T-helper 17 cell (primary cell): ENCODE measurements at places on chromosomes 12 and 14.

DNA sequence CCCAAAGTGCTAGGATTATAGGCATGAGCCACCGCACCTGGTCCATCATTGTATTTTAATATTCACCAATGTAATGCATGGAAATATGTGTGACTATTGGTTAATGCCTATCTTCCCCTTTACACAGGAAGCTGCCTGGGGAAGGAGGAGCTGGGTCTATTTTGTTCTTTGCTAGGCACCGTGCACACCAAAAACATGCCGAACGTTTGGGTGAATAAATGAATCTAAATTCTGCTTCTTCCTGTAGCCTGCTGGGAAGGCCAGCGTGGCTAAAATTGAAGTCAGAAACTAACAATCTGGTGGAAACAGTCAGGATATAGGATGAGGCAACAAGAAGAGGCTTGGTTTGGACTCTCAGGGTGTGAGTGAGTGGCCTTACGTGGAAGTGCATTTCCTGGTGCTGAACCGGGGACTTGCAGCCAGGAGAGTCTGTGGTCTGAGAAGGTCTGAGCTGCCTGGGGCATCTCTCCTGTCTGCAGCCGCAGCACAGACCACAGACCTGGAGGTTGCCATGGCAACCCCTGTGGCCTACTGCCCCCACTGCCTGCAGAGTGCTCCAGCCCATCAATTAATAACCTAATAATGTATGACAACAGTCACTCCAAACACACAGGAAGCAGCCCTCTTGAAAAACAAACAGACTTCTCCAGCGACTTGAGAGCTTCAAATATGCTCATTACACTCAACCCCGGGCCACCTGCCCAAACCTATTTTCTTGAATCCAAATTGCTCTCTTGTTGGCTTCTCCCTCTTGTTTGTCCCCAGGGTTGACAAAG, 5.5 kb upstream of the GPR68 start:
- H3K4me3 ChIP-seq: peak overlapping the region; percentile 64
- peak overlapping the region; percentile 86 for H3K27ac ChIP-seq
- H3K36me3 ChIP-seq: peaks cover 2% of the 10 kb centered on the region
- no peaks in the 10 kb centered on the region for H3K27me3 ChIP-seq
- DNase-seq: no peak
- peaks cover 62% of the 10 kb centered on the region for H3K4me1 ChIP-seq

DNA sequence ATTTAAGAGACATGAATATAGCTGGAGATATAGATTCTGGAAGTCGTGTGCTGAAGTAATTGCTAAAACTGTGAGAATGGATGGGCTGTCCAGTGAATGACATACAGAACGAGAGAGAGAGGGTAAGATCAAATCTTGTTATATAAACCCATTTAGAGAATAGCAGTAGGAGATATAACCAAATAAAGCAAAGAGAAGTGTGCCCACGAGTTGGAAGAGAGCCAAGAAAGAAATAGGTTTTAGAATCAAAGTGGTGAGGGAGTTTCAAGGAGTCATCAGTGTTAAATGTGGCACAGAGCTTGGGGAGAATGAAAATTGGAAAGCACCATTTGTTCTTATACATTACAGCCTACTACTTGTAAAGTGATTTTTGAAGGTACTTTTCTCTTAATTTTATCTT, 19.2 kb downstream of the TOGARAM1 start:
- no peak overlapping the region for H3K27ac ChIP-seq
- no peak for DNase-seq
- peaks cover 2% of the 10 kb centered on the region for H3K36me3 ChIP-seq
- H3K27me3 ChIP-seq: no peaks in the 10 kb centered on the region

- peaks cover 4% of the 10 kb centered on the region for H3K36me3 ChIP-seq
- no peak for DNase-seq
- H3K4me1 ChIP-seq: peaks cover 84% of the 10 kb centered on the region
- no peaks in the 10 kb centered on the region for H3K27me3 ChIP-seq
- H3K4me3 ChIP-seq: peak overlapping the region; percentile 67
- H3K27ac ChIP-seq: peak overlapping the region; percentile 86
Observed at GRCh38 chr14:69670093-69670492, 58.7 kb downstream of the SUSD6 start.

GRCh38 chr14:36214476-36215216, 38.1 kb upstream of the PTCSC3 start:
- no peaks in the 10 kb centered on the region for H3K4me1 ChIP-seq
- H3K27me3 ChIP-seq: peaks cover 42% of the 10 kb centered on the region
- no peak overlapping the region for H3K27ac ChIP-seq
- no peak for DNase-seq

DNA sequence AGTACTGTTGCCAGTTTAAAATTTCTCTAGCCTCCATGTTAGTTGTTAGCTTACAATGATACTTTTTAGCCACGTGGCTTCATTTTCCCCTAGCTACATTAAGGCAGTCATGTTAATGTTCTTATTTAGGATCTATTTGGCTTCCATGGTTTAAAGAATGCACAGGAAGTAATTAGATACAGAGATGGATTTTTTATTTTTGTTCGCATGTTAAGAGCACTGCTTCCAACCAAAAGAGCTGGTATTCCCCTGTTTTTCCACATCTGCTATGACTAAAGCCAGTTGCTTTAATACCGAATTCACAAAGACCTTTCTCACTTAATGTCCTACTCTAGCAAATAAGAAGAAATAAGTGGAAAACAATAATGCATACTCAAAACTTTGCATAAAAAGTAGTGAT, 45.1 kb downstream of the PRORP start:
- H3K27ac ChIP-seq: no peak overlapping the region
- H3K36me3 ChIP-seq: peaks cover 13% of the 10 kb centered on the region

DNA sequence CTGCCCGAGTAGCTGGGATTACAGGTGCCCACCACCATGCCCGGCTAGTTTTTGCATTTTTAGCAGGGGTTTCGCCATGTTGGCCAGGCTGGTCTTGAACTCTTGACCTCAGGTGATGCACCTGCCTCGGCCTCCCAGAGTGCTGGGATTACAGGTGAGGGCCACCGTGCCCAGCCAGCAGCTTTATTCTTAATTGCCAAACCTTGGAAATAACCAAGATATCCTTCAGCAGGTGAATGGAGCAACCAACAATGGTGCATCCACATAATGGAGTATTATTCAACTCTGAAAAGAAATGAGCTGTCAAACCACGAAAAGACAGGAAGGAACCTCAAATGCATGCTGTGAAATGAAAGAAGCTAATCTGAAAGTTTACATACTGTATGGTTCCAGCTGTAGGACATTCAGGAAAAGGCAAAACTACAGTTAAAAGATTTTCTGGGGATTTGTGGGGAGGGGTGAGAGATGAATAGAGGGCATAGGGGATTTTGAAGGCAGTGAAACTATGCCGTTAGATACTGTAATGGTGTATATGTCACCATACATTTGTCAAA, 118.8 kb upstream of the CCND2 start:
- H3K36me3 ChIP-seq: no peaks in the 10 kb centered on the region
- H3K27me3 ChIP-seq: no peaks in the 10 kb centered on the region
- H3K4me3 ChIP-seq: no peak overlapping the region
- no peak for DNase-seq

DNA sequence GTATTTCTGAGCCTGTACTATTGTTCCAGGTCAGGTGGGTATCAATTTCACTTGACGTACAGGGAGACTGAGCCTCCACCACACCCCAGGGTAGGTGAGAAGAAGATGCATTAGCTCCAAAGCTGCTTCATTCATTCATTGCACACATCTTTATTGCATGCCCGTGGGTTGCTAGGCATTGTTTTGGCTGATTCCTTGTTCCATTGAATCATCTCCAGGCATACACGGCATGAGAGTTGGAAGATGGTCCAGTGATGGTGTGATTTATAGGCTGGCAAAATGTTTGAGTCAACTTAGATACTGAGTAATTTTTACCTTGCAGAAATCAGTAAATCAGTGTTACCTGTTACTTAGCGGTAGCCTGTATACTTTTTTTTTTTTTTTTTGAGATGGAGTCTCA, 21.2 kb downstream of the KLC1 start:
- H3K36me3 ChIP-seq: peaks cover 6% of the 10 kb centered on the region
- H3K27me3 ChIP-seq: no peaks in the 10 kb centered on the region
- no peak overlapping the region for H3K4me3 ChIP-seq
- no peak for DNase-seq
- no peak overlapping the region for H3K27ac ChIP-seq

DNA sequence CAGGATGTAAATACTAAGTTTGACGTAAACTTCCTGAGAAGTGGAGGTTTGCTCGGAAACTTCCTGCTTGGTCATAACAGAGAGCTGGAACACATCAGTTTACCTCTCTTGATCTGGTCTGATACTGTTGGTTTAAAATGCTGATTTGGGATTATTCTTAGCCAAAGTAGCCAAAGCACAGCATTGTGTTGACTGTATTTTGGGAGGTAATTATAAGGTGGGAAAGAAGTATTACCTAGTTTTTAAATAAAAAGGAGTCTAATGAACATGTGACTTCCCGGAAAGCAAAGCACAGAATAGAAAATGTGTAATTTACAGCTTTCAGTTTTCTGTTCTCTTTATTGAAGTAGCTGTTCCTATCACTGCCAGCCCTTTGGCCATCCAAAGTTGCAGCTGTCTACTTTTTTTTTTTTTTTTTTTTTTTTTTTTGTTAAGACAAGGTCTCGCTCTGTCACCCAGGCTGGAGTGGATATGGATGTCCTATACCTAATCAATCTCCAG, 52.2 kb upstream of the SRP54 start:
- DNase-seq: no peak
- H3K4me3 ChIP-seq: peak overlapping the region; percentile 82
- peaks cover 18% of the 10 kb centered on the region for H3K4me1 ChIP-seq
- H3K27ac ChIP-seq: peak overlapping the region; percentile 96
- no peaks in the 10 kb centered on the region for H3K36me3 ChIP-seq

GRCh38 chr14:53002576-53002975, 51.7 kb upstream of the FERMT2 start:
- H3K4me3 ChIP-seq: no peak overlapping the region
- no peak overlapping the region for H3K27ac ChIP-seq
- H3K4me1 ChIP-seq: peaks cover 2% of the 10 kb centered on the region
- no peak for DNase-seq

DNA sequence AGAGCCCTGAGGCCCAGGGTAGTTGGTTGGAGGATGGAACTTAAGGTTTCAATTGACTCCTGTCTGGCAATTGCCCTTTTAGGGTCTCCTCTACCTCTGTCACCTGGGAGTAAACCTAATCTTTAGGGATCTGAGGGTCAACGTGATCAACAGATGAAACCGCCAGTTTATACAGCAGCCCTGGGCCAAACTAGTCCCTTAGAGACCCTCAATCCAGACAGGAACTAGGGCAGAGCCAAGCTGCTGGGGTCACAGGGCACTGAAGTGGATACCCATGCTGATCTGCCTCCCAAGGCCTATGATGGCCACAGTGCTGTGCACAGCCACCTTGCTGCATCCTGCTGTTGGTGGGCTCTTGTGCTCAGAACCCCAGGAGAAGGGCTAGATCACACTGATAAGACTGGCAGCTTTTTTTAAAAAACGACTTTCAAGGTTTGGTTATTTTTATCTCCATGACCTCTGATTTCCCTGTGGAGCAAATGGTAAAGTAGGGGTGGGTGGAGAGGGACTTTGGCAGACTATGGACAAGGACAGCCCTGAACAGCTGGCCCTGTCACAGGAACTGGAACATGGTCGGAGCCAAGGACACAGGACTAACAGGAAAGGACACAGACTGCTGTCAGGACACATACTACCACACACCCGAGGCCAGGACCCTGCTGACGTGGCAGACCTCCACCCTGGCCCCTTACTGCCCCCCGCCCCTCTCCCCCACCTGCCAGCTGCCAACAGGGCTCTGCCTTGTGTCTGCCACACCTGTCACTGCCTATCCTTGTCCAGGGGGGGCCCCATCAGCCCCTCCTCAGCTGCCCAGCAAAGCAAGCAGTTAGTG, 474 bp downstream of the FITM1 start:
- no peaks in the 10 kb centered on the region for H3K27me3 ChIP-seq
- peaks cover 20% of the 10 kb centered on the region for H3K4me1 ChIP-seq
- peak overlapping the region; percentile 67 for H3K27ac ChIP-seq
- H3K4me3 ChIP-seq: no peak overlapping the region

DNA sequence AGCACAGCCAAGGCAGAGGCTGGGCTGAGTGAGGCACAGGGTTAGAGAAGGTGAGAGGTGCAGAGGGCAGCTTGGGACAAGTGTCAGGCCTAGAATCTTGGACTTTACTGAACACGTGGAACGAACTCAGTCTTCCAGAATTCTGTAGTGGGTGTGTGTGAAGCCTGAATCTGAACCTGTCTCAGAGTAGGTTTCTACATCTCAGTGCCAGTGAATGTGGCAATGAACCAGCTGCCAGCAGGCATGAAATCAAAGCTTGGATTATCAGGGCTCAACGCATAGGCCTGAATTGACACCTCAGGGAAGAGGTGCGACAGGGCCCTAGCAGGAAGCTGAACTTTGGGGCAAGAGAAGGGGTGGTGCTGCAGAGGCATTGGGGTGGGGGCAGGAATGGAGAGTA, 104.6 kb downstream of the SAMD4A start:
- no peak for DNase-seq
- H3K4me1 ChIP-seq: peaks cover 22% of the 10 kb centered on the region
- H3K27ac ChIP-seq: no peak overlapping the region
- H3K36me3 ChIP-seq: no peaks in the 10 kb centered on the region
- H3K4me3 ChIP-seq: no peak overlapping the region

DNA sequence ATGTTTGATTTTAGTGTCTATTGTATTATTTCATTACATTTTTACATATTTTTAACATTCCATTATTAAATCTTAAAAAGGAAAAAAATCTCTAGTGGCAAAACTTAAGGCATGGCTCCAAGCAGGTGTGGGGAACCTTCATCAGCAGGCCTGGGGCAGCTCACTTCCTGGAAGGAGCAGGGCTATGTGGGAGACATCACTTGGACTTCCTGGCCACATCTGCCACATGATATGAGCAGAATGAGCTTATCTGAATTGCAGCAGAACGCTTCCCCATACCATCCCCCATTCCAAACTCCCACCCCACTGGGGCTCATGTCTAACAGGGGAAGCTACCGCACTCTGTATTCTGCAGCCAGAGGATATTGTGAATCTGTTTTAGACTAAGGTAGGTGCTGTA, 35.0 kb upstream of the KCNA1 start:
- H3K27me3 ChIP-seq: peaks cover 31% of the 10 kb centered on the region
- H3K4me1 ChIP-seq: peaks cover 5% of the 10 kb centered on the region
- no peak overlapping the region for H3K4me3 ChIP-seq
- H3K36me3 ChIP-seq: no peaks in the 10 kb centered on the region

DNA sequence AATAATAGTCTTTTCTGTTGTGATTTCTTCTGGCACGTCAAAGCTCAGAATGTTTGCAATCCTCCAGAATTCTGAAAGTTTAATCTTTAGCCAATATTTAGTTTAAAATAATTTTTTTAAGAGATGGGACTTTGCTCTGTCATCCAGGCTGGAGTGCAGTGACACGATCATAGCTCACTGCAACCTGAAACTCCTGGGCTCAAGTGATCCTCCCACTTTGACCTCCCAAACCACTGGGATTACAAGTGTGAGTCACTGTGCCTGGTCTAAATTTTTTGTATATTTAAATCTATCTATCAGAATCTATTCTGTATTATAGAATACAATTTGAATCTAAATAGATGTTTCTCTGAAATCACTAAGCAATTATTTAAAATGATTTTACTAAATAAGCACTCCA, 572.7 kb downstream of the VRK1 start:
- H3K4me1 ChIP-seq: peaks cover 12% of the 10 kb centered on the region
- peaks cover 7% of the 10 kb centered on the region for H3K36me3 ChIP-seq
